HuH-7 (cell line): ENCODE measurements at places on chromosomes 5 and 9.

DNA sequence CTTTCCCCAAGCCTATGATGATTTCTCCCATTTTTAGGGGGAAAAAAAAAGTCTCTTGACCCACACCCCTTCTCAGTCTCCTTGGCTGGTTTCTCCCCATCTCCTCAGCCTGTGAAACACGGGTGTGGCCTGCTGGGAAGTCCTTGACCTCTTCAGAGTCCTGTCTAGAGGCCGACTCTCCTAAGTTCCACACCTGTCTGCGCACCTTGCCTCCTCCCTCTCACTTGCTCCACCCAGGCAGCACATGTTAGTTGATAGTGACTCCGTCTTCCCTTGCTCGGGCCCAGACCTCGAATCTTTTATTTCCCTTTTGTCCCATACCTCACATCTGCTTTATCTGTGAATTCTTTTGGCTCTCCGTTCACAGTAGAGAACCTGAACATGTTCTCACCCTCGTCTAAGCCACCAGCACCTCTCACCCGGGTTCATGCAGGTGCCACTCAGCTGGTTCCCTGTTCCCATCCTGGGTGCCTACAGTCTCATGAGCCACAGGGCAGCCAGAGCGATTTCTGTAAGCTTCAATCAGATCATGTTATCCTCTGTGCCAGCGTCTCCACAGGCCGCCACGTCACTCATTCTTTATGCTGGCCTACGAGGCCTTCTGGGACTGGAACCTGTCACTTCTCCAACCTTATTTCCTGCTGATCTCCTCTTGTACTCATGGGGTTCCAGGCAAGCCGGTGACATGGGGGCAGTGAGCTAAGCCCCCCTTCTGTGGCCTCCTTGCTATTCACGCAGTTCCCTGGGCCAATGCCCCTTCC, 51.7 kb upstream of the LRRTM2 start:
- DNase-seq = no peak

DNA sequence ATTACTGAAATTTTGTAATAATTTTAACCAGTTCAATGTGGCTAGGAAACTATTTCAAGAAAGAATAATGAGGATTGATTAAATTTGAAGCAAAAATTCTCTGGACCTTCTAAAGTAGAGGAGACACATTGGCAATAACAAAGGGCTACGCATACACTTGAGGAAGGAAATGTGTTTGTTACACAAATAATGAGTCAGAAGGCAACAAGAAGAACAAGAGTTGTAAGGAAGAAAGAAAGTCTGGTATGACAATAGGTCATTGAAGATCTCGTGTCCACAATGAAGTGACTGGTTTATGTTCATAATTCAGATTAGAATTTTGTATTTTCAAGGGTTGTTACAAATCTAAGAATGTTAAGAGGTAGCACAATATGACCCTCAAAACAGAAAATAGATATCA, 25.8 kb downstream of the ST8SIA4 start:
- DNase-seq = no peak

DNA sequence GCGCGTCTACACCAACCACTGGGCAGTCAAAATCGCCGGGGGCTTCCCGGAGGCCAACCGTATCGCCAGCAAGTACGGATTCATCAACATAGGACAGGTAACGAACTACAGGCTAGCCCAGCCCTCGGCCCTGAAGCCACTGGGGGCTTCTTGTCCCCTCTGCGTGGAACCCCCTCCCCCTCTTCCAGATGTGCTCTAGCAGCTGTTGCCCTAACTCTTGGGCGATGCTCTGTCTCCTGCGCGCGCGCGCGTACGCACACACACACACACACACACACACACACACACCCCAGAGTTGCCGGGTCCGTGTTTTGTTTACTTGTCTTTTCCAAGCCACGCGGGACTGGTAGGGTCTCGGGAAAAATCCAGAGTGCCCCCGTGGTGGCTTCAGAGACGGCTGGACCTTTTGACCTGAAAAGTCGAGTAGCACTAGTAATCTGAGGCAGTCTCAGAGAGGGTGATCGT, 836 bp downstream of the PCSK5 start:
- DNase-seq = peak; percentile 40

- no peak for DNase-seq
Measured at GRCh38 chr9:129520082-129520481, 100.8 kb downstream of the C9orf50 start.

DNA sequence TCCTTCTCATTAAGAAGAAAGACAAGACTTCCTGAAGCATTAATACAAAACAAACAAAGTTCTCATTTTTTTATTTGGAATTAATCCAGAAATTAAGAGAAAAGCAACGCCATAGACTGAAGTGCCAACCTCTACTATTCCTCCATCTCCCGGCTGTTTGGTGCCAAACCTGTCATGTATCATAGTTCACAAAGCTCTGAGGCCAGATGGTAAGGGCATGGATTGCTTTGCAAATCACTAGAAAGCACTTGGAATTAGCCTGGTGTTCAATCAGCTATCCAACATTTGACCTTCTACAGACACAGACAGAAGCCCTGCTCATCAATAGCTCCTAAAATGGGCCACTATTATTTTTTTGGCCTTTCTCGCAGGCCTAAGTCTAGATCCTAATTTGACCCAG, 33.8 kb downstream of the HTR1A start:
- no peak for DNase-seq

DNA sequence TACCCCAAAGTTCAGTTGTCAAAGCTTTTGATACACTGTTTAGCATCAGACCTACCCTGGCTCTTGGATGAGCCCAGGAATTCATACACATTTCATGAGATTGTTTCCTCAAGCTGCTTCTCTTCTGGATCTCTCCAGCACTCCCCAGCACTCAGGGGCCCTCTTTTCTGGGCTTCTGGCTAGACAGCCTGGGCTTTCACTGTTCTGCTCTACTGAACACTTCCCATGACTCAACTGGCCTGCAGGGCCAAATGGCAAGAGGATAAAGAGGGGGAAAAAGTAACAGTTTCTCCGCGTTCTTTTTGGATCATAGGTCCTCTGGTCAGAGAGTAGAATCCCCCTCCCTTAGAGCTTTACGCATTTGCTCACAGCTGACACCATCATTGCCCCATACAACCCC, 20.9 kb upstream of the LURAP1L start:
- DNase-seq = no peak

- peak; percentile 56 for DNase-seq
Measured at GRCh38 chr9:93450945-93451815, at the start of gene FAM120A. Gene FAM120A (plus strand): TSS chr9:93451685. CDS start chr9:93451916, 231 bp downstream.

DNA sequence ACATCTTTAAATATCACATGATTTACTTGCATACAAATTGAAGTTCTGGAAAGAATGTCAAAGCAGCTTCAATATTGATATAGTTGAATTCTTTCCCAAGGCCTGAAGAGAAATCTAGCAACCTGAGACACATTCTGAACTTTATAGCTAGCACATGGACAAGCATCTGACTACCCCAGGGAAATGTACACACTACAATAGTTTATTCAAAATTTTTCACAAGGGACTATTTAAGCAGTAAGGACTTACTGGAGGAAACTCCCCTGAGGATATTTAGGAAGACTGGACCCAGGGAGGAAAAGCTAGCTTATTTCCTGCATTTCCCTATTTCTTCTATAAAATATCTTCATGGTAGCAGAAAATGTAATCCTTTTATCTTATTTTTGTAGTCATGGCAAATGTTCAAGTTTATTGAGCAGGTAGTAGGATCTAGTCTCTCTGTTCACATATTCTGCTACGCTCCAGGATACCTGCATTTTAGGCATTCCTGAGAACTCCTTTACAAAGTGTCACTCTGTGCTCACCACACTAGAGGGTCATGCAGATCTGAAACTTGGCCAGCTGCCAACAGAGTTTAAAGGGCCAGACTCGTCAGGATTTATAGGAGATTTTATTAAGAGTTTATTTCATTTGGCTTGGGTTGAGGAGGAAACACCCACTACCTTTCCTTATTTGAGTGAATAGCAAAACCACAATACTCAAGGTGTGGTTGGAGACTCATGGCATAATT, 348.4 kb upstream of the FTMT start:
- DNase-seq = no peak

DNA sequence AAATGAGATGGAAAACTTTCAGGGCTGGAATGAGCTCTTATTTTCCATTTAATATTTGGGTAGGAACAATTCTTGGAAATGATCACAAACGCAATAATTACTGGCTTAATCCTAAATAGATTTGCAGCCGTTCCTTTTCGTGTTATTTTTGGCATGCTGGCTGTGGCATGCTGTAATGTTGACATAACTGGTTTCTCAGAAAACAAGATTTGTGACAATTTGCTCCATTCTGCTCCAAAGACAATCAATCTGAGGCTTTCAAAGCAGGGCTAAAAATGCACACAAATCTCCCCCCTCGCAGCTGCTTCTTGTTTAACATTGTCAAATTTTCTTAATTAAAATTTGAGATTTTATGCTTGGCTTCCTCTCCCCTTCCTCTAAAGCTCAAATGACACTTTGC, 151.2 kb downstream of the TTC39B start:
- DNase-seq = no peak

GRCh38 chr5:95899829-95900228, 61.8 kb downstream of the ELL2 start:
- no peak for DNase-seq

DNA sequence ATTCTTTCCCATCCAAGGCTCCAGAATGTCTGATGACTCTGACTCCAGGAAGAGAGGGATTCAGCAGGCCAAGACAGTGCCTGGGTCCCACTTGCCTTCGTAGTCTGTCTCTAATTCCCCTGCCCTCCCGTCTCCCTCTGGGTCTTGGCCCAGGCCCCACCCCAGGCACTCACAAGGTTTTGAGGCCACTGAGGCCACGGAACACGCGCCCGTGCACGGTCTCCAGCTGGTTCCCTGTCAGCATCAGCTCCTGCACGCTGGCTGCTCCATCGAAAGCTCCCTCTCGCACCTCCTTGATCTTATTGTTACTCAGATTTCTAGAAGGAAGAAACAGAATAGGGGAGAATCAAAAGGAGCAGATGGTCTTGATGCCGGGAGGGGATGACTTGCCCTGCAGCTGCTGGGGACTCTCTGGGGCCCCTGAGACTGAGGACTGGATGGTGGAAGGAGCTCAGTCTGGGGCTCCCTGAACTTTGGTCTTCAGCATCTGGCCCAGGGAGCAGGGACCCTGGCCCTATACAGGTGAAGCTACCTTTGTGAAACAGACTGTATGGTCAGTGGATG, 174.6 kb upstream of the PANK3 start:
- DNase-seq = no peak

GRCh38 chr5:55467862-55468551, 66.8 kb downstream of the PLPP1 start:
- peak; percentile 2 for DNase-seq

DNA sequence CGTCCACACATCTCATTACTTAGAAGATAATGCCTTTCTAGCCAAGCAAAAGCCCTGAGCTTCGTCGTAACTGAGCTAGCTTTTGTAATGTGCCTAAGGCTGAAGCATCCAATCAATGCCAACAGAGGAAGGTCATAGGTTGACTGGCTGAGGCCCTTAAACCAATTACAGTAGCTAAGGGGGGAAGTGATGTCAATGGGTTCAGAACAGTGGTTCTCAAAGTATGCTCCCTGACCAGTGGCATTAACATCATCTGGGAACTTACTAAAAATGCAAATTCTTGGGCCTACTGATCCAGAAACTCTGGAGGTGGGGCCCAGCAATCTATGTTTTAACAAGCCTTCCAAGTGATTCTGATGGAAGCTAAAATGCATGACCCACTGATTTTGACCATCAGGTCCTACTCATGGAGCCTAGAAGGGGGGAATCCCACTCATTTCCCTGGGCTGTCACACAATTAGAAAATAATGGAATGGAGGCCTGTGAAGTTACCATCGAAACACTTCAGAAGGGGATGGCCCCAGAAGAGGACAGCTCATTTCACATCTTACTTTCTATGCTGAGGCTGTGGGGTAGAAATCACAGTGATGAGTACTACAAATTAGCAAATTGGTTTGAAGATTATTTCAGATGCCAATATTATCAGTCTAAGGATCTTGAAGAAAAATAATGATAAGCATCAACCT, 4.8 kb upstream of the VLDLR start:
- DNase-seq = no peak
